CD4-positive, alpha-beta T cell treated with Interferon gamma for 1 hour (primary cell): ENCODE measurements at places on chromosomes 7 and 10.

DNA sequence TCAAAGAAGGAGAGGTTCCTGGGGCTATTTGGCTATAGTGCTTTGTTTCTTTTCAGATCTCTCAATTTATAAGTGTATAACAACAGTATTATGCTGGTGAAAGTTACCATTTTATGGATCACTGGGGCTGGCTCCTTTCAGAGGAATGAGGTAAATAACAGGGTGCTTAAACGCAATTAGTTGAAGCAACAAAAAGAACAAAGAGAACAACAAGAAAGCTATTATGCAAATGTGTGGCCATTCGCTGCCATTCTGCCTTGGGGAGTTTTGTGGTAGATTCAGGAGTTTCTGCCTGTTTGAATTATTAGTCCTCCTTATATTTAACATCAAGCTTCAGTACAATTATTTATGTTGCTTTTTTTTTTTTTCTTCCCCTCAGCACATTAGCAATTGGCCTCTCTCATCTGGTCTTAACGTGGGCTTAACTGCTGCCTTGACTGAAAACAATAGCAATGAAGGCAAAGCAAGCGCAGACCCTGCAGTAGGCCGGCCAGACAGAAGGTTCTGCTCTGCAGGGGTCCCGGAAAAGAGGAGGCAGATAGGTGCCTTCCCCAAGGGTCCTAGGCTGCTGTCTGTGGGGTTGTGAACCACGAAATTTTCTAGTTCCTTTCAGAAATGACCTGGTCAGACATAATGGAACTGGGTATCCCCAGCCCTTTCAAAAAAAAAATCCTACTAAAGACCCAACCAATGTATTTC is 339.9 kb upstream of the PODXL start:
- no peak for DNase-seq

- no peak for DNase-seq
Measured at GRCh38 chr10:6786579-6787031, 206.5 kb upstream of the PRKCQ start.

DNA sequence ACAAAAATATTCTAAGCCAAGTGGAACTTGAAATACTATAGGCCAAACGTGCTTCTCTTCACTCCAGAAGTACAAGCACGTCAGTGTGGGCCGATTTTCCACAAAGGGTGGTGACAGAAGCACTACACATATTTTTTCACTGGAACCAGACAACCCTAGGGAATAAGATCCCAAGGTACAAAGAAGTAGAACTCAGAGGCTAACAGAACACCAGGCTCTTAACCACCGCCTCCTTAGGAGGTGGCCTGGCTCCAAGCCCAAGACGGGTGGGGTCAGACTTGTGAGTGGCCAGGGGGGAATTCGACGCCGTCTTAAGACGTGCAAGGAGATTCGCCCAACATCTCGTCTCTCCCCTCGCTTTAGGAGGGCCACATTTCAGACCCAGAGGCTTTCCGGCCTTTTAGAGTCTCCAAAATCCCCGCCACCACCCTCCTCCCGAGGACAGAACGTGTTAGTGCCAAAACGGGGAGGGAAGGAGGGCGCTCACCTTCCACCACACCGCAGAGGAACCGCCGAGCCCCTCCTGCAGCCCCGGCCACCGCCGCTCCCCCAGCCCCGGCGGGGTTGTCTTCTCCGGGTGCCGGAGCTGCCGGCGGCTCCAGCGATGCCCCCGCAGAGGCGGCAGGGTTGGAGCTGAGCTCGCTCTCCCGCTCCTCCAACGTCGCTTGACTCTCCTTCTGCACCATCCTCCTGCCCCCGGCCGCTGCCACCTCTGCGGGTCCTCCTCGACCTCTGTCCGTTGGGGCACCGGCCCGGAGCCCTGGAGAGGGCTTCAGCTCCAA is 716 bp downstream of the OGA start:
- DNase-seq: no peak

DNA sequence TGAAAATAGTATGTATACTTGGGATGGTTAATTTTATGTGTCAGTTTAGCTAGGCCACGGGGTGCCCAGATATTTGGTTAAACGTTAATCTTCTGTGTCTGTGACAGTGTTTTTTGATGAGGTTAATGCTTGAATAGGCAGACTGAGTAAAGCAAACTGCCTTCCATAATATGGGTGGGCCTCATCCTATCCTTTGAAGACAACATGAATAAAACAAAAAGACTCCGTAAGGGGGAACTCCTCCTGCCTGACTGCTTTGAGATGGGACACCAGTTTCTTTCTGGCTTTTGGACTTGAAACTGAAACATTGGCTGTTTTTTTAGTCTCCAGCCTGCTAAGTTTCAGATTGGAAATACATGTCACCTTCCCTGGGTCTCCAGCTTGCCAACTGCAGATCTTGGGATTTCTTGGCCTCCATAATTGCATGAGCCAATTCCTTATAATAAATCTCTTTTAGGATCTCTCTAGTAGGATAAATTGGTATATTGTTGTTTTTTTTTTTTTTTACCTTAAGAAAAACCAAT is 59.9 kb upstream of the GLCCI1 start:
- DNase-seq: no peak

DNA sequence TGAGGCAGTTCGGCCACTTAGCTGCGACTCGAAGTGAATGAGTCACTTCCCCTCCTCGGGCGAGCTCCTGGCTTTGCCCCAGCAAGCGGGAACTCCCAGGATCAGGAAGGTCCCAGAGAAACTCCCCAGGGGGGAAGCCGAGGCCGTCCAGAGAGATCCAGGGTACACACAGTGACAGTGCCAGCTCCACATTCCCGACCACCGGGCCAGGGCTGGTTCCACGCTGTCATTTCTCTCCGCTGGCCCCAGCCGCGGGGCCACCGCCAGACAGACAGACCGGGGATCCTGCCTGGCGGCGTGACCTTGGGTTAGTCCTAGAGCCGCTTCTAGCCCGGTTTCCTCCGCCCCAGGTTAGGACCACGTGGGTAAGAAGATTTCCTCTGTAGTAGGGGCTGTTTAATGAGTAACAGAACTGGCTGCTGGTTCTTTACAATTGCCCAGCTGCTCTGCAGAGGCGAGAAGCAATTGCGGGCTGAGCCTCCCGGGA is 463 bp upstream of the UPP1 start:
- peak; percentile 71 for DNase-seq

GRCh38 chr7:38178695-38179344 is 775 bp downstream of the STARD3NL start:
- peak; percentile 46 for DNase-seq

- peak; percentile 44 for DNase-seq
Measured at GRCh38 chr10:128047991-128048818, 78.0 kb downstream of the MKI67 start.

DNA sequence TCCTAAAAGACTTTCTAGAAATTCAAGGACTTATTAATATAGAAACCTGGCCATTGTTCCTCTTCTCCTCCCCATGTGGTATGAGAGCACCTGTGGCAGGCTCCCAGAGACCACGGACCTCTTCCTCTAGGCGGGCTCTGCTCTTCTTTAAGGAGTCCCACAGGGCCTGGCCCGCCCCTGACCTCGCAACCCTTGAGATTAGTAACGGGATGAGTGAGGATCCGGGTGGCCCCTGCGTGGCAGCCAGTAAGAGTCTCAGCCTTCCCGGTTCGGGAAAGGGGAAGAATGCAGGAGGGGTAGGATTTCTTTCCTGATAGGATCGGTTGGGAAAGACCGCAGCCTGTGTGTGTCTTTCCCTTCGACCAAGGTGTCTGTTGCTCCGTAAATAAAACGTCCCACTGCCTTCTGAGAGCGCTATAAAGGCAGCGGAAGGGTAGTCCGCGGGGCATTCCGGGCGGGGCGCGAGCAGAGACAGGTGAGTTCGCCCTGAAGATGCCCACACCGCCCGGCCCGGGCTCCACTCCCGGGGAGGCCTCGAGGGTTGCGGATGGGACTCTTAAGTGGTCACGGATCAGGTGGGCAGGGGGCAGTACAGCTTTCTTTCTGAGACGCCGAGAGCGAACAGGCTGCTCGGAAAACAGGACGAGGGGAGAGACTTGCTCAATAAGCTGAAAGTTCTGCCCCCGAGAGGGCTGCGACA is at the start of gene SLC26A4:
Gene SLC26A4 (plus strand): TSS at position 448 of the 700 bp plus-strand sequence. CDS start 814 bp downstream, outside the sequence.
- no peak for DNase-seq

DNA sequence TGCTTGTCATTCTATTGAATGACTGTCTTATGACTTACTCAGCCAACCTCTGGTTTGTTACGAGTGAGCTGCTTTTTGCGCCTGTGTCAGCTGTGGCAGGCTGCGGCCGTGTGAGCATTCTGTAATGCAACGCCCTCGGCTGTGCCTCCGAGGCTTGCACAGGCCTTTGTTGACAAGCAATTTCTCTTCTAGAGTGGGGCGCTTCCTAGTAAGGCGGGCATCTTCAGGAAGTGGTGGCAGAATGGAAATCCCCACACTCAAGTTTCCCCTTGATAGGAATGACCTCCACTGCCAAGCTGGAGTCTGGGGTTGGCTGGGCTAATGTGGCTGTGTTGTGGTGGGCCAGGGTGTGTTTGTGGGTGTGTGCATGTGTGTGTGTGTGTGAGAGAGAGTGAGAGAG is 20.2 kb upstream of the TMEM178B start:
- peak; percentile 52 for DNase-seq

DNA sequence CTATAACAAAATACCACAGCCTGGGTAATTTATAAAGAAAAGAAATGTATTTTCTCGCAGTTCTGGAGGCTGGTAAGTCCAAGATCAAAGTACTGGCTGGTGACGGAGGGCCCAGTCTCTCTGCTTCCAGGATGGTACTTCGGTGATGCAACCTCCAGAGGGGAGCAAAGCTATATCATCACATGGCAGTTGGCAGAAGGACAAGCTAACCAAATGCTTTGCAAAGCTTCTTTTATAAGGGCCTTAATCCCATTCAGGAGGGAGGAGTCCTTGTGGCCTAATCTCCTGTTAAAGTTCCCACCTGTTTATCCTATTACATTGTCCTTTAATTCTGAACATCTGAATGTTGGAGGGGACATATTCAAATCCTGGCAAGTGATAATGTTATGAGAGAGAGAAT is 134.1 kb upstream of the SP4 start:
- no peak for DNase-seq

- no peak for DNase-seq
Measured at GRCh38 chr7:146720195-146720594, 603.6 kb downstream of the CNTNAP2 start.

GRCh38 chr10:25902002-25902401 is 32.0 kb upstream of the MYO3A start:
- DNase-seq: no peak

DNA sequence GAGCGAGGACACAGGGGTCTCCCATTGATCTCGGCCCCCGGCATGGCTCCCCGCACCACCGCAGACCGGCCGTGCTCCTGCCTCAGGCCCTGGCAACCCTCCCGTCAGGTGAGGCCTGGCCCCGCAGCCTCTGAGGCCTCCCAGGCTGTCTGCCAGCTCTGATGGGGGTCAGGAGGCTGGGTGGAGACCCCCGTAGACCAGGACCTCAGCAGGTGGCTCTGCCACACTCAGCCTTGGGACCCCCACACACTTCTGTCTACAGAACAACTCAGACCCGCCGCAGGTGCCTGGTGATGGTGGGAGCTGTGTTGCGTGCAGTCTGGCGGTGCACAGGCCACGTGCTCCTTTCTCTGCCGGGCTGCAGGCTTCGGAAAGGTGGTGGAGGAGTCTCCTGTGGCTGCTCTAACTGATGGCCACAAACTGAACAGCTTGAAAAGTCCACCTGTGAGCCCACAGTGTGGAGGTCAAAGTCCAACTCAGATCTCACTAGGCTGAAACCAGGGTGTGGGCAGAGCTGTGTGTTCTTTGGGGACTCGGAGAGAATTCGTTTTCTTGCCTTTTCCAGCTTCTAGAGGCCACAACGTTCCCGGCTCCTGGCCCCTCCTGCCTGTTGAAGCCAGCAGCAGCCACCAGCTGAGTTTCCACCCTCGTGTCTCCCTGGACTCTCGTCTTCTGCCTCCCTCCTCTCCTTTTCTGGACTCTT is 62.5 kb downstream of the PWWP2B start:
- no peak for DNase-seq

GRCh38 chr10:103839519-103839871 is 15.9 kb downstream of the SH3PXD2A start:
- no peak for DNase-seq

DNA sequence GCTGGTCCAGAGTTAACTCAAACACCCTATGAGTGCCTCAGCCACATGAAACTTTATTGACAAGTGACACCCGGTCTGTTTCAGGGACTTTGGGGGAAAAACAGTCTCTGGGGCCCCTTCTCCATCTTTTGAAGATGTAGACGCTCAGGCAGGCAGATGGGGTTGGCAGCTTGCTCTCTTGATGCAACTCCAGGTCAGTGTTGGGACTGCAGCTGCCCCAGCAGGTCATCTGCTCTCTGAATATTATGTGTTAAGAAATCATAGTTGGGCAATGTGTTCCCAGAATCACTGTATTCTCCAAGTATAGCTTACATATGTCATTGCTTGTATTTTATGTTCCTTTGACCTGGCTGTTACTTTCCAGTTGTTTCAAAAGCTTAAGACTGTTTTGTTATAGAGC is 544.9 kb upstream of the MGMT start:
- DNase-seq: no peak

GRCh38 chr7:101804088-101804963 is 13.1 kb upstream of the CUX1 start:
- no peak for DNase-seq

GRCh38 chr10:73000973-73001372 is 46.4 kb upstream of the PLA2G12B start:
- no peak for DNase-seq

DNA sequence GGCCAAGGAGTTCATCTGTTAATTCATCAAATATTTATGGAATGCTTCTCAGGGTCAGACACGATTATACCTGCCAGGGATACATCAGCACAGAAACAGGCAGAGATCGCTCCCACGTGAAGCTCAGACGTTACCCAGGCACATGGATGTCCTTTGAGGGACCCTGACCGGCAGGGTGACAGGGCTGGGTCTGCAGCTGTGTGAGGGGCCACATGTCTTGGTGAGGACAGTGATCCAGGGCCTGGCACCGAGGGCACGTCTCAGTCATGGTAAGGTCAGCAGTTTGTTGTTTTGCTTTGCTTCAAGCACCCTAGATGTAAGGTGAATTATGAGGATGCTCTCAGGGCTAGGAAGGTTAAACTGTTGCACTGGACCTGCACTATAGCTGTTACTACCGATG is 227.9 kb downstream of the WDR37 start:
- no peak for DNase-seq
